WERI-Rb-1 (cell line): ENCODE measurements at places on chromosomes 16 and 17.
A peak's percentile ranks its signal among the peaks of the same experiment; 100 is the strongest.

GRCh38 chr16:62177351-62178203, 141.3 kb upstream of the CDH8 start:
- no peak for DNase-seq

- no peak for DNase-seq
Observed at GRCh38 chr16:13351601-13352217, 450.3 kb downstream of the SHISA9 start.

DNA sequence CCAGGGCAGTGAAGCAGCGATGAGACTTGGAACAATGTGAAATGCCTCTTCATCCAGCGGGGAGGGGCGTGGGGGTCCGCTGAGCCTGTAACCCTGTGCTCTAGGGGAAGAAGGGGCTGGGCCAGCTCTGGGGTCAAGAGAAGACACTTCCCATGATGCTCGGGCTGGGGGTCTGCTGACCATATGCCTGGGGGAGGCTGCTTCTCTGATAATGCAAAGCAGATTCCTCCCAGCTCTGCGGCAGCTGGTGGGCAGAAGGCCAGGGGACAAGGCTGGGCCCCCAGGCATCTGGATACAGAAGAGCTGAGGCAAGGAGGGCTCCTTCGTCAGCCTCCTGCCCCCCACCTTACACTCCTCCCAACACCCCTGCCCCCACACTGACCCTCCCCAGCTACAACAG, 24.7 kb downstream of the NGFR start:
- DNase-seq, result no peak

- DNase-seq, result peak; percentile 65
Observed at GRCh38 chr17:82876602-82877379, 37.0 kb upstream of the ZNF750 start.

DNA sequence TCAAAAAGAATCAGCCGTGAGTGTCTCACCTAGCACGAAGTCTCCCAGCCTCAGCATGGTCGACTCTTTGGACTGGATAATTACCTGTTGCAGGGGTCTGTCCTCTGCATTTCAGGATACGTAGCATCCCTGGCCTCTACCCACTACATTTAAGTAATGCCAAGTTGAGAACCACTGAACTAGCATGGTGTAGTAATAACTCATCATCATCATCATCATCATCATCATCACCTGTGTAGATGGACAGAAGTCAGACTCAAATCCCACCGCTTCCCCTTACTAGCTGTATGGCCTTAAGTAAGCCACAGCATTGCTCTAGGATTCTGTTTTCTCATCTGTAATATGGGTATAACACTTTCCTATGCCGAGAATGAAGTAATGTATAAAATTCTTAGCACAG, 373.1 kb upstream of the XYLT1 start:
- DNase-seq, result no peak

GRCh38 chr16:63289834-63290460, 1253.7 kb upstream of the CDH8 start:
- DNase-seq, result peak; percentile 43

- no peak for DNase-seq
Observed at GRCh38 chr16:35146031-35146710, 1686.8 kb downstream of the TP53TG3F start.

DNA sequence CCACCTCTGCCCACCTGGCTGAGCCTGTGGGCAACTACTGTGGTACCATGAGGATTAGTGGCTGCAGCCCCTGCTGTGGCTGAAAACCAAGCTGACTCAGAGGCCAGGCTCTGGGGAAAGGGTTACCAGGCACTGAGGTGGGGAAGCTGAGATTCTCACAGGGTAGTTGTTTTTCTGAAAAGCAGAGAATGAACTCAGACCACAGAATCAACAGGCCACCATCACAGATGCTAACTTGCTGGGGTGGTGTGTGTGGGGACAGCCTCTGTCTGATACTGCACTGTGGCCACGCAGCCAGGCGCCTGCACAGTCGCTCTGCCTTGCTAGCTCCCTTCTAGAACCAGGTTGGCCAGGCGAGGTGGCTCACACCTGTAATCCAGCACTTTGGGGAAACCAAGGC, 28.8 kb downstream of the NPLOC4 start:
- no peak for DNase-seq

- DNase-seq, result peak; percentile 86
Observed at GRCh38 chr16:11396241-11397048, 51.2 kb downstream of the RMI2 start.

DNA sequence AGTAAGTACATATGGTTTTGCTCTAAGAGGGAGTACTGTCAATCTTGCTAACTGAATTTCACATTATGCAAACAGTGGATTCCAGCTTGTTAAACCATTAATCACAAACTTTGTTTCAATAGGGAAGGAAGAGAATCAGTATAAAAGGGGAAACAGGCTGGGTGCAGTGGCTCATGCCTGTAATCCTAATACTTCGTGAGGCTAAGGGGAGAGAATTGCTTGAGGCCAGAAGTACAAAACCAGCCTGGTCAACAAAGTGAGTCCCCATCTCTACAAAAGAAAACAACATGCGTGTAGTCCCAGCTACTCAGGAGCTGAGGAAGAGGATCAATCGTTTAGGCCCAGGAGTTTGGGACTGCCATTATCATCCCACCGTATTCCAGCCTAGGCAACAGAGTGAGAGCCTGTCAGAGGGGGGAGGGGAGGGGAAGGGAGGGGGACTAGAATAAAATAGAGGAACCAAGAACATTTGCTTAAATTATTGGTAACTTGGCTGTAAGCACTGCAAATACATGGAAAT, 65.7 kb downstream of the FBXL20 start:
- no peak for DNase-seq

- peak; percentile 76 for DNase-seq
Observed at GRCh38 chr17:27577121-27577761, 53.7 kb upstream of the LGALS9 start.

DNA sequence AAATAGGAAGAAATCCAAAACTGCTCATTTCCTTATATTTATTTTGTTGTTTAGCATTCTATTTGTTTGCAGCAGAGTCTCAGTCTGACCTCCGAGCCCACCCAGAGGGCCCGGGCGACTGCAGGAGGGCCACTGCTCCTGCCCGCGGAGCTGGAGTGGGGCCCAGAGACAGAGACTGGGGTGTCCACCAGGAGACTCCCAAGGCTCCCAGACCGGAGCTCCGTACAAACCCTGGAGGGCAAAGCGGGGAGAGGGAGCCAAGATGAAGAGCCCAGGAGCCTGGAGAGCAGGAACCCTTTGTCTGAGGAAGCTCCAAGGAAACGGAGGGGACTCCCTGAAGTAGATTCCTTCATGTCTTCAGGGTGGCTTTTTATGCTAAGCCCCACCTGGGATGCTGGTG, 57.9 kb downstream of the AXIN2 start:
- no peak for DNase-seq

GRCh38 chr17:55285340-55286301, 20.9 kb downstream of the HLF start:
- no peak for DNase-seq

GRCh38 chr17:57062865-57063264, 22.2 kb upstream of the AKAP1 start:
- DNase-seq, result no peak

DNA sequence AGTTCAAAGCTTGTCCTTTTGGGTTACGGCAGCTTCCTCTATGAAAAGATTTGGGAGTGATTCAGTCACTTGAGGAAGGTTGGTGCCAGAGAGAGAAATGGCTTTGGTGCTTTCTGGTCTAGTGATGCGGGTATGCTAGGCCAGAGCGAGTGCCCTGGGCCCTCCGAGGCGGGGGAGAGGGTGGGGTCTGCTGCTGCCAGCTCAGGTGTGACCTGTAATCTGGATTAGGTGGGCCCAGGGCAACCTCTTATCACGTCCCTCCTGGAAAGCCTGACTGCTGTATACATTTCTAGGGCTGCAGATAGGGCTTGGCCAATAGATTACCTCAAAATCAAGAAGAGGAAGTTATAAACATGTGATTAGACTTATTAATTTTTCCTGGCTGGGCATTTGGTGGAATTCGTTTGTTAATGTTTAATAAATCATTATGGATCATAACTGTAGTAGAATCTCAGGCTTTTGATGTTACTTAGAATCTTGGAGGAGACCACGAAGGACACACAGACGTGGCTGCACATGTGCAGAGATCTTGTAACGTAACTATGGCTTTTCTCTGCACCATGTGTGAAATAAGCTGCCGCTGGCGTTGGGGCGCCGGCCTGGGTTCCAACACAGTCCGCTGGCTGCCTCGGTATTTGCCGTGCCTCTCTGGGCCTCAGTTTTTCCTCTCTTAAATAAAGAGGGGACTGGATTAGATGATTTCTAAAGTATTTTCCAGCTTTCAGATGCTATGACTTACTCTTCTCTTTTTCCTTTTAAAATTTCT, 1.2 kb downstream of the IRF8 start:
- no peak for DNase-seq

- no peak for DNase-seq
Observed at GRCh38 chr16:29663807-29664090, 702 bp downstream of the SPN start.

GRCh38 chr17:41579484-41580243, 7.0 kb downstream of the KRT14 start:
- peak; percentile 97 for DNase-seq

- DNase-seq, result peak; percentile 94
Observed at GRCh38 chr17:80608326-80608725, 63.7 kb downstream of the RPTOR start.

DNA sequence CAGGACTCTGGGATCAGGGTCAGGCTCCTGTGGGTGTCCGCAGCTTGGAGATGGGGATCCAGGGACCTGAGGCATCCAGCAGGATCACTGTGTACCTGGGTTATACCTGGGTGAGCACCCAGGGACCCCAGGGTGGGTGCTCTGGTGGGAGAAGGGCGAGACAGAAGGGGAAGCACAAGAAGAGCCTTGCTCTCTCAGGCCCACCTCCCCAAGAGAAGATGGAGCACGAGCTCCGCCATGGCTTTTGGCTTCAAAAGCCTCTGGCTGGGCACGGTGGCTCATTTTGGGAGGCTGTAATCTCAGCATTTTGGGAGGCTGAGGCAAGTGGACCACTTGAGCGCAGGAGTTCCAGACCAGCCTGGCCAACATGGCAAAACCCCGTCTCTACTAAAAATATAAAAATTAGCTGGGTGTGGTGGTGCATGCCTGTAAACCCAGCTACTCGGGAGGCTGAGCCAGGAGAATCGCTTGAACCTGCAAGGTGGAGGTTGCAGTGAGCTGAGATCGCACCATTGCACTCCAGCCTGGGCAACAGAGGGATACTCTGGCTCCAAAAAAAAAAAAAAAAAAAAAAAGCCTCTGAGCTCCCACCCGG, 8.9 kb downstream of the DRC7 start:
- DNase-seq, result no peak

DNA sequence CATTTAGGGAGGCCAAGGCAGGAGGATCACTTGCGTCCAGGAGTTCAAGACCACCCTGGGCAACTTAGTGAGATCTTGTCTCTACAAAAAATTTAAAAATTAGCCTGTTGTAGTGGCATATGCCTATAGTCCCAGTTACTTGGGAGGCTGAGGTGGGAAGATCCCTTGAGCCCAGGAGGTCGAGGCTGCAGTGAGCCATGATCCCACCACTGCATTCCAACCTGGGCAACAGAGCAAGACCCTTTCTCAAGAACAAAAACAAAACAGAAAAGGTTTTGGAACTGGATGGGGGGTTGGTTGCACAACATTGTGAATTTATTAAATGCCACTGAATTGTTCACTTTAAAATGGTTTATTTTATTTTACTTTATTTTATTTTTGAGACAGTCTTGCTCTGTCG, 21.2 kb downstream of the PLXDC1 start:
- DNase-seq, result no peak

DNA sequence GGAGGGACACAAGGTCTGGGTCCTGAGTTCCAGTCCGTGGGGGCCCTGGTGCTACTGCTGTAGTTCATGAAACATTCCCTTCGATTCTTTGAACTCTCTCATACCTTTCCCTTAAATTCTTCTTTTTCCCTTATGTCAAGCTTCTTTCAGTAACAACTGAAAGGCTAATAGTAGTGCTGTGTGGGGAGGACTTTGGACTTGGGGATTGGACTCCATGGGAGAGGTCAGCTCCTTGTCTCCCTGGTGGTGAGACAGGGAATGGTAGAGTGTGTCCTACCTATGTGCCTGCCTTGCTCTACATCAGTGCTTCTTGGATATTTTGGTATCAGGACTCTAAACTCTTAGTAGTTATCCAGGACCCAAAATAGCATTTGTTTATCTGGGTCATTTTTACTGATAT, 628.1 kb downstream of the WWOX start:
- DNase-seq, result no peak

DNA sequence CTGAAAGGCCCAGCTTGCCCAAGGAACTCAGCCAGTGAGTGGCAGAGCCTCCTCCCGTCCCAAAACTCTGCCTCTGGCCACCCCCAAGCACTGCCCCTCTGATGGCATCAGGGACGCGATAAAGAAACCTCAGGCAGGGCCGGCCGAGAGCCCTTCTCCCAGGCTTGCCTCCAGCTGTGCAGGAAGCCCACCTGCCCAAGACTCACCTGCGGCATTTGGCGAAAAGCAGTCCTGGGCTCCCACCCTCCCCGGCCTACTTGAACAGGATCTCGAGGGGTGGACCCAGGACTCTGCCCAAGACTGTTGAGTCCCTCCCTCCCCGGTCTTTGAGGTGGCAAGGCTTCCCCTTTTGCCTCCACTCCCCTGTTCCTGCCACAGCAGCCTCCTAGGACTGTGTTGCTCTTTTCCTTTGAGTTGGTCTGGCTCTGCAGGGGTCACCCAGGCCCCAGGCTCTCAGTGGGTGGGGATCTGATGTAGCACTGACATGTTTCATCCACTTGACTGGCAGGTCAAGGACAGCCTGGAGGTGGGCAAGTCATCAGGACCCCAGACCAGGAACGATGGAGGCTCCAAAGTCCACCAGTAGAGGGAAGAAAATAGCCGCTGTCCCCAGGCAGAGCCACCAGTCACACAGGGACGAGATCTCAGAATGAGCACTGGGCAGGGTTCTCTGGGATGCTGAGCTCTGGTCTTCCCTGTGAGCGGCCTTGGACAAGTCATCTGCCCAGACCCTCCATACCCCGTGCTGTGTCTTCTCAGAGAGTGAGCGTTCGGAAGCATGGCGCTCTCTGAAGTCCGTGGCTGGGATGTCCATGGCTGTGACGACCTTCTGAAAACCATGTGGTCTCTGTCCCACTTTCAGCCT, 111.0 kb upstream of the TNRC6C start:
- DNase-seq, result no peak

- DNase-seq, result no peak
Observed at GRCh38 chr17:10613775-10614513, 43.2 kb downstream of the MYH3 start.

GRCh38 chr16:84806256-84806889, 13.4 kb upstream of the CRISPLD2 start:
- DNase-seq, result no peak

DNA sequence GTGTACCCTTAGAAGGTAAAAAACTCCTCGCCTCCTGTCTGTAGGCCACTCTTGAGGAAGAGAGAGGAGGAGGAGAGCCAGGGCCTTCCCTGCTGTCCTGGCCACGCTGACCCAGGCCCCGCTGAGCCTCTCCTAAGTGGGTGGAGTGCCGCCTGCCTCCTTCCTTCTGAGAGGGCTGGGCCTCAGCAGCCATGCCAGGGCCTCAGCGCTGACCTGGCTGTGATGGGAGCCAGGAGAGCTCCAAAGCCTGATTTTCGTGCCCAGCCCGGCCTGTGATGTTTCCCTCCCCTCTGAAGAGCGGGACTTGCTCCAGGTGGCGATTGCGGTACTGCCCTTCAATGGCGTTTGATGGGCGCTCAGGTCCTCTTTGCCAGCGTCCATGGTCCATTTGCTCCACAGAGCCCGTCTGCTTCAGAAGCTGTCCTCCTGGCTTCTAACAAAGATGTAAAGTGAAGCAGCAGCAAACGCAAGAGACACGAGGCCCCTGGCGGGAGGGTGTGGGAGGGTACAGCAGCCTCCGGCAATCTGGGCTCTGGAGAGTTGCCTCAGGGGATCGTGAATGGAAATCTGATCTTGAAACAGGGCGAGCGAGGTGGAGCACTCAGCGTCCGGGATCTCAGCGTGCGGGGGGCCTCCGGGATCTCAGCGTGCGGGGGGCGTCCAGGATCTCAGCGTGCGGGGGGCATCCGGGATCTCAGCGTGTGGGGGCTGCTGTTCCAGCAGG, 93.5 kb downstream of the NPIPB11 start:
- no peak for DNase-seq
